ENCODE measurements at places on chromosomes 6 and 20.

DNA sequence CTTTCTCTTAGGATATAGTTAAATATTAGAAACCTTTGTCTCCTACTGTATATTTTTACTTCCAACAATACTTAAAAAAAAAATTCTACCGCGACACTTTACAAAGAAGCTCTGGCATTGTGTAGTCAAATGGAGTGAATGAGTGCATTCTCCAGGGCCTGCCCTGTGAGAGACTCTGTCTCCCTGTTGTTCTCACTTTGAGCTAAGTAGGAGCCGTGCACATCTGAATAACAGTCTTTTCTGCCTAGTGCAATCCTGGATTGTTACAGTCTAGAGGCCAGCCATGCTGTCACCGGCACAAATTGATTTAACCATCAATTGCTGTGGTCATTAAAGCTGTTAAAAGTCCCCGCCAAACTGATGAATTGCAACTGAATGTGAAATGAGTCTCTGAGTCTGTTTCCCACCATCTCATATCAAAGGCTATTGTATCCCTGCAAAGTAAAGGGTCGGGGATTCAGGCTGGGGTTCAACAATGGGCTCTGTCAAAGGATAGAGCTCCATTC lies 156.0 kb downstream of the RFPL4B start:
- peak; percentile 30 for DNase-seq

GRCh38 chr6:53803081-53803860 lies 8.5 kb downstream of the LRRC1 start:
- no peak for DNase-seq

DNA sequence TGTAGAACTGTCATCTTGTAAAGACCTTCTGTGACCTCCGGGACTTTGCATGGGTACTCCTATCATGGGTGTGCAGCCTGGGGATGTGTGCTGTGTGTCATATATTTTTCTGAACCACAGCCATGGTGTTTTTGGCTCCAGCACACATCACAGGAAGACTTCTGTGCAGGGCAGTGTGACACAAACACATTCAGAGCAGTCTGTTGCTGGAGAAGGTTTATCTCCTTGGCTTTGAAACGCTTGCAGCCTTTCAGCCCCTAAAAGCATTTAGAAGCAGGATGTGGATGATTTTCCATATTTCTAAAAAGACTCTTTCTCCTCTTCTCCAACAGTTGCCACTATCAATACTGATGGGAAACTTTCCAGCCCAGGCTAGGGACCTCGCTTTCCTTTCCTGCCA lies 221.6 kb upstream of the FOXA2 start:
- DNase-seq: no peak

DNA sequence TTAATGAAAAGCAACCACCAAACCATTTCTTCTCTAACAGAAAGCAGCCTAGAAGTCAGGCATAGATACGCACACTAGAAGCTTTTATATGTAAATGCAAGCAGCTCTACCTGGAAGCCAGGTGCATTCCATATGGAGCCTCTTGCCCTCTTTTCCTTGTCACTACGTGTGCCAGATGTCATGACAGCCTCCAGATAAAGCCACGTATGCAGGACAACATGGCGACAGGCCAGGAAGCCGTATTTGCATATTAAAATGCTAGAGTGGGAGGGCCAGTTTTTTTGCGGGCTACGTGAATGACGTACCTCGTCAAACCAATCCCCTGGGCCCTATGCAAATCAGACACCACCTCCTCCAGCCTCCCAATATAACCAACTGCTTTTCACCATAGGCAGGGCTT lies 308.1 kb upstream of the SPTLC3 start:
- no peak for DNase-seq

DNA sequence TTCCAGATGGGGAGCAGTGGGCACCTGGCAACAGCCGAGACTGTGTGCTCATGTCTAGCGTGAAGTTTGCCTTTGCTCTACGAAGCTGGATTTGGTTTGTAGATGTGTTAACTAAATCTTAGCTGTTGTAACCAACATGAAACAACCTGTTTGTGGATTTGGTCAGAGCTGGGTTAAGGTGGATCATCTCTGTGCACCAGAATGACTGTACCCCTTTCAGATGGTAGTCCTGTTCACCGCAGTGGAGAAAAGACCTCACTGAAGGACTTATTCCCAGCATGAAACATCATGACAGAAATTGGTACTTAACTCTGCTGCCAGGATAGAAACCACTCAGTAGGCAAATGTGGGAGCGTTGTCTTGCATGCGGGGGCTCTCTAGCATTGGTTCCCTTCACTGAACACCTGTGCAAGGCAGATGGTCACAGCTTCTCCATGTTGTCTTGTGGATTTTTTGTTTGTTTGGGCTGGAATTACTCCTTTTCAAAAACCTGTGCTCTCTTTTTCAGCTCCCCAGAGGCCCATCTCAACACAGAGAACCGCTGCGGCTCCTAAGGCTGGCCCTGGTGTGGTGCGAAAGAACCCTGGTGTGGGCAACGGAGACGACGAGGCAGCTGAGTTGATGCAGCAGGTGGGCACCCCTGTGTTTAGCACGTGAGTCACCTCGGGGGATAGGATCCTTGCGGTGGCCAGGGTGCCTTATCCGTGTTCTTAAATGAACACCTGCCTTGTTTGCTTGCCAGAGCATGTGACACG lies 19.3 kb upstream of the EFCAB8 start:
- DNase-seq: no peak

GRCh38 chr6:26170181-26170580 lies 83.0 kb downstream of the HFE start:
- DNase-seq: no peak

GRCh38 chr20:20217621-20218020 lies 150.3 kb upstream of the INSM1 start:
- no peak for DNase-seq

GRCh38 chr6:137709424-137710236 lies 157.4 kb upstream of the TNFAIP3 start:
- DNase-seq: no peak

- DNase-seq: no peak
These were observed 2.8 kb upstream of the GINM1 start for GRCh38 chr6:149563203-149563927.

GRCh38 chr6:168219804-168220203 lies 99.8 kb downstream of the DACT2 start:
- DNase-seq: no peak

DNA sequence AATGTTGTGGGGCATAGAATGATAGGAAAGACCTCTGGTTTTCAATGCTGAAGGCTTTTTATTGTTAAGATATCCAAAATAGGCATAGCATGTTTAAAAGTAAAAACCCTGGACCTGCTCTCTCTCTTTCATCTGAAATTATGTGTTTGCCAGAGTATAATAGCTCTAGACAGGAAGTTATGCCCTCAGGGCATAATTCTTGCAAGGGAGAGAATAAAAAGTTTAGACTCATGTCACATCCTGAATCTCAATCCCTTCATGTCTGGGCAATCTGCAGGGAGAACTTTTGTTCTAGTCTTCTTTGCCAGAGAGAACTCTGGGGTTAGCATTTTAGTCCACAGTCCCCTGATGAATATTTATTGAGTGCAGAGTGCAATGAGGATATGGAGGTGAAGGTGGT lies 297.3 kb upstream of the FLRT3 start:
- no peak for DNase-seq

GRCh38 chr6:27694547-27694874 lies 217.7 kb downstream of the OR2B2 start:
- no peak for DNase-seq
